ENCODE measurements at places on chromosomes 16 and 17.

- DNase-seq, result no peak
Measured at GRCh38 chr17:70183508-70183907, 14.2 kb downstream of the KCNJ2 start.

DNA sequence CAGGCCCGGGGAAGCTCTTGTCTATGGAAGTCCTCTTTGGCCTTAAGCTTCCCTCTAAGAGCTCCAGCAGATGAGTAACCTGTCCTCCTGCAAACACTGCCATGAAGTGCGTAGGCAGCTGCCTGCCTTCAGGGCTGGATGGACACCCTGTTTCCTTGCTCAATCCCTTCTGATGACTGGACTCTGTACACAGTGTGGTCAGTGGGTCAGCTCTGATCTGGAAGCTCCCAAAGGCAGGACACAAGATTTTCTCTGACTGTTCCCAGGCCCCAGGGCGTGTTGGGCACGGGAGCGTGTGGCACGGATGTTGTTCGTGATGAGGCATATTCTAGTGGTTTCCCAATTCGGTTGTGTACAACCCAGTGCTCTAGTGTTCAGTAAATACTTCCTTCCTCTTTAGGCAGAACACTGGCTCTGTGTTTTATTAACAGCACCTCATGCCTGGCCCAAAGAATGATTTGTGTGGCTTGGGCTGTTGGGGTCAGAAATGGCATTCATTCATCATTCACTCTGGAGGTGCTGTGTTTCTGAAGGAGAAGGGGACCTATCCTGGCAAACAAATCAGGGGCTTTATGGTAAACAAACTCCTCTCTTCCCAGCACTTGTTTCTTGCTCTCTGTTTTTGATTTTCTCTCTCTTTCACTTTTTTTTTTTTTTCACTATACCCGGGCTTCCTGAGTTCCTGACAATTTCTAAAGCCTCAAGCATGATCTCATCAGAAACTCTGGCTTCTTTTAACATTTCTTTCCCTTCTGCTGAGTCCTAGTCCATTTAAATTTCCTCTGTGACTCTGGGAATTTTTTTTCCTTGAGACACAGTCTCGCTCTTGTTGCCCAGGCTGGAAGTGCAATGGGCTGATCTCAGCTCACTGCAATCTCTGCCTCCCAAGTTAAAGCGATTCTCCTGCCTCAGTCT is 12.0 kb upstream of the RNF157 start:
- DNase-seq, result no peak

- DNase-seq, result no peak
Measured at GRCh38 chr17:50498021-50498874, 10.0 kb upstream of the MYCBPAP start.

DNA sequence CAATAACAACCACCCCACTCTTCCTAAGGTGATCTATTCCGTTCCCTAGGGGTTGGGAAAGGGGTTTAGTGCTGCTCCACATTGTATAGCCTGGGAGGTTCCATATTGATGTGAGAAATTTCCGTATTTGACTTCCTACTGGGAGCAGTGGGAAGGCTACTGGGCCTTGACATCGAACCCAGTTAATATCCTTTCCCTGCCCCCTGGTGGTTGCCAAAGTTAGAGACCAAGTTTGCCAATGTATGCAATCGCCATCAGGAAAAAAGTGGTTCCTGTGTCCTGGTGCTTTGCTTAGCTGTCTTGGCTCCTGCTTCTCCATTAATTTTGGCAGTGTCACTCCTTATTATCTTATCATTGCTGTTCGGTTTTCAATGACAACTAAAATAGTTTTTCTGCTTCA is 914.9 kb downstream of the KCNJ2 start:
- DNase-seq, result no peak

DNA sequence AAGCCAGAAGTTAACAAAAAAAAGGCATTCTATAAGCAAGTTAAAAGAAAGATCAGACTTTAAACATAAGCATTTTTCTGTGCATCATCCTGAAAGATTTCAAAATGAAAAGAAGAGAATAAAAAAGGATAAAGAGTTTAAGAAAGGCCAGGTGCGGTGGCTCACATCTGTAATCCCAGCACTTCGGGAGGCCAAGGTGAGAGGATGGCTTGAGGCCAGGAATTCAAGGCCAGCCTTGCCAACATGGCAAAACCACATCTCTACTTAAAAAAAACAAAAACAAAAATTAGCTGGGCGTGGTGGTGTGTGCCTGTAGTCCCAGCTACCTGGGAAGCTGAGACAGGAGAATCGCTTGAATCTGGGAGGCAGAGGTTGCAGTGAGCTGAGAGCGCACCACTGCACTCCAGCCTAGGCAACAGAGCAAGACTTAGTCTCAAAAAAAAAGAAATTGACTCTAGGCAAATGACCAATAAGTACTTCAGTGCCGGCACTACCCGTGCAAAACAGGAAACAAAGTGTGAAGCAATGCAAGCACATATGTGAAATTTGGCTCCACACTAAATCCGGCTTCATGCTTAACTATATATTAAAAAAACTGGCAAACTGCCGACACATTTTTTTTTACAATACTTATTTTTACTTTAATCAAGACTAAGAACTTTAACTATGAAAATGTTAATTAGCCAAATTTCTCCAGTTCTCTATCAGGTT is 83.2 kb upstream of the C17orf78 start:
- no peak for DNase-seq

DNA sequence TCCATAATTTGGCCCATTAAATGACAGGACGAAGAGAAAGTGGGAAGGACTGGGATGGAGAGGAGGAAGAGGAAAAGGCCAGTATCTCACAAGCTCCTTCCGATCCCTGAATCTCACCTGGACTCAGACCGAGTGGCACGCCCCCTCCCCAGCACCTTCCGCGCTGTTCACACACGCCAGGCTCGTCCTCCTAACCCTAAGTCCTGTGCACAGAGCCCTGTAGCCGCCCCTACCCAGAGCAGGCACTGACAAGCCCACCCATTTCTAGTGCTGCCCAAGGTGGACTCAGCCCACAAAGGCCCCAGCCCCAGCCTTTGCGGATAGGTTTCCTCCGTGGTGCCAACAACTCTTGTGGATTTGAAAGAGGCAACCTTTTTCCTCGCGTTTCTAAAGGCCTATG is 9.2 kb downstream of the HS3ST3B1 start:
- DNase-seq, result no peak

GRCh38 chr16:1706386-1707192 is 594 bp downstream of the MAPK8IP3 start:
- peak; percentile 23 for DNase-seq

GRCh38 chr17:74408262-74408661 is 23.6 kb upstream of the GPRC5C start:
- no peak for DNase-seq

GRCh38 chr17:20127360-20128035 is 118.3 kb downstream of the SPECC1 start:
- no peak for DNase-seq

DNA sequence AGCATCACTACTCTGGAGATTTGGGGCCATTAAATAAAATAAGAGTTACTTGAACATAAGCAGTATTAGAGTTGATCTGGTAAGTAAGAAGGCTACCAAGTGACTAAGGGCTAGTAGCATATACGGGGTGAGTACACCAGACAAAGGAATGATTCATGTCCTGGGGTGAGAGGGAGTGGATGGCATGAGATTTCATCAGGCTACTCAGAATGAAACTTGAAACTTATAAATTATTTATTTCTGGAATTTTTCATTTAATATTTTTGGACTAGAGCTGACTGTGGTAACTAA is 2.3 kb downstream of the SLFN5 start:
- no peak for DNase-seq

GRCh38 chr16:56898847-56899246 is 33.1 kb upstream of the HERPUD1 start:
- DNase-seq, result no peak

DNA sequence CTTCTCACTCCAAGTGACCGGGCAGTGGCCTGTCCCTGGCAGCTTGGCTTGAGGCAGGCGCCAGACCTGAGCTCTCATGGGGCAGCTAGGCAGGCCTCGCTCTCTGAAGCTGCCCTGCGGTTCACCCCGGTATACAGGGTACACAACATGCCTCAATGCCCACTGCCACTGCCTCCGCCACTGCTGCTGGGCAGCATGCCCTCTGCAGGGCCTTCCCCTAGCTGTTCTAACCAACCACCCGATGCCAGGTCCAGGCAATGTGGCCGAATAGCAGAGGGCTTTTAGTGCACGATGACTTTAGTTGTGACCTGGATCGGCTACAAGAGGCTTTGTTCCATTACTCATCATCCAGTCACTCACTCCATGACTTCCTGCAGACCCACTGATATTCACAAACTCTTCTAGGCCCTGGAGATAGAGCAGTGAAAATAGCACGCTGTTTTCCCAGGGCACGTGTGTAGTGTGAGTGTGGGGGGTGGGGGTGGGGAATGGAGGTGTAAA is 19.7 kb downstream of the CDC42EP4 start:
- DNase-seq, result no peak

GRCh38 chr16:31501966-31502348 is 6.2 kb downstream of the RUSF1 start:
- no peak for DNase-seq

GRCh38 chr17:74833501-74834377 is 25.9 kb downstream of the GRIN2C start:
- DNase-seq, result no peak

DNA sequence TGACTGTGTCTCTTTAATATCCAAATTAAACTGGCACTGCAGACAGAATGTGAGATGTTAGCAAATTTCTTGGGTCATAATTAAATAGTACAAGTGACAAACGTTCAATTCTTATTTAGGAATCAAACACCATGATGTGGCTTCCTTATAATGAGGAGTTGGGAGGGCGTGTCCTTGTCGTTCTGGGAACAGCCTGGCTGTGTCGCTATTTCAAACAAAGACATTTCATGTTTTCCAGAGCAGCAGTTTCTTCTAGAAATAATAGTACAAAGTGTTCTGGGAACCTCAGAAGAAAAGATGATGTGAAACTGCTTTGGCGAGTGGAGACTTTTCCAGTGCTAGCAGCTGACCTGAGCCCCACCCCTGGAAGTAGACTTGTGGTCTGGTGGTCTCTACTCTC is 301.7 kb upstream of the N4BP1 start:
- no peak for DNase-seq

Measured in stimulated activated CD8-positive, alpha-beta memory T cell treated with anti-CD3 and anti-CD28 coated beads, Interleukin-15, amount 100 ng/mL, for 1 hour (primary cell).